Activated CD4-positive, alpha-beta T cell treated with anti-CD3 and anti-CD28 coated beads for 24 hours (primary cell): ENCODE measurements at places on chromosomes 12 and 14.

GRCh38 chr14:84770030-84770429 is 759.9 kb upstream of the FLRT2 start:
- DNase-seq: no peak

DNA sequence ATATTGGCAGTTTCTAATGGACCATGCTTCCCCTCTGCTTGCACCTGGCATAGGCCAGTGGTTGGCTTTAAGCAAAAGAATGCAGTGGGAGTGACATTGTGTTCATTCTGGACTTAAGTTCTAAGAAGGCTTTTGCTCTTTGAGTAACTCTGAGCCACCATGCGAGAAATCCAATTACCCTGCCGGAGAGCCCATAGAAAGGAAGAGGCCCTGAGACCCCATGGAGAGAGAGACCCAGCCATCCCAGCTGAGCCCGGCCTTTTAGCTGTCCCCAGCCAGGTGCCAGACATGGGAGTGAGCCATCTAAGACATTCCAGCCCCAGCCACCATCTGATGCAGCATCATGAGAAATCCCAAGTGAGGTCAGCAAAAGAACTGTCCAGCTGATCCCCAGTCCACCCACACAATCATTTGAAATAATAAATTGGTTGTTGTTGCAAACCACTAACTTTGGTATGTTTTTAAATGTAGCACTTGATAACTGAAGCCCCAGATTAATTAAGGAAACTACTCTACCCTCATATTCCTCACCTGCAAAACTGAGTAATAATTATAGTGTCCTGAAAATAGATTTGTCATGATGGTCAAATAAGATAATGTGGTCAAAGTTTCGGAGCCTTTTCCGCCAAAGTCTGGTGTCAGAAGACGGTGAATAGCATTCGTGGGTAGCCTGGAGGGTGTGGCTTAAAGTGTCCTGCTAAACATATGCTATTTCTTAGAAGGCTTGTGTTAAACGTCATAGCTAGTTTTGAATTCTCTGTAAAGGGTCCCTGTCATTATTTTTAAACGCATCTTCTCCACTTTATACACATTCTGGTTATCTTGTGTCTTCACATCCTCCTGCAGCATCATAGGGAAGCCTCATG is 166.6 kb upstream of the PELI2 start:
- no peak for DNase-seq

DNA sequence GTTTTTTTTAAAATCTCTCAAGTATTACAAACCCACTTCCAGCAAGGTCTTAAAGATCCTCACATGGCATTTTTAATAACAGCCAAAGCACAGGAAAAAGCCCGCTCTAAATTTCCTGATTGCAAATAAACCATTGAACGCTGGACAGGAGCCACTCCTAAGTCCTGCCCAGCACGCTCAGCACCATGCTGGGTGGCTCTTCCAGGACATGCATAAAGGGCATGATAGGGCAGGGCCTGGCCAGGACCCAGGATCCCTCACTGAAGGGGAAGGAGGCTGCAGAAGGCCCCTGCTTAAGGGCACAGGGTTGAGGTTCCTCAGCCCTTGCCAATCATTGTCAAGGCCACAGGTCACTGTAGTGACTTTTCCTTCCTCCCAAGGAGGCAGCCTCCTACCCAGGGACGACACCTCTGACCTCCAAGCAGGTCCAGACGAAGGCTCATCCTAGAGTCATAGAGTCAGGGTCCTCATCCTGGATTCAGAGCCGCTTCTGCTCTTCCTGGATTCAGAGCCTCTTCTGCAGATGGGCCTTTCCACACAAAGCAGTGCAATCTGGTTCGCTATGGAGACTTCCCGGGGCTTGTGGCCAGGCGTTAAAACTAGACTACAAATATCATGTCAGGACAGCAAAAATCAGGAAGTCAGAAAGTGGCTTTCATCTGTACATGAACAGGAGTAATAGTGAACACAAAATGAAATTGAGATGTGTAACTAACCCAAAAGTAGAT is 123.8 kb downstream of the GCH1 start:
- no peak for DNase-seq

DNA sequence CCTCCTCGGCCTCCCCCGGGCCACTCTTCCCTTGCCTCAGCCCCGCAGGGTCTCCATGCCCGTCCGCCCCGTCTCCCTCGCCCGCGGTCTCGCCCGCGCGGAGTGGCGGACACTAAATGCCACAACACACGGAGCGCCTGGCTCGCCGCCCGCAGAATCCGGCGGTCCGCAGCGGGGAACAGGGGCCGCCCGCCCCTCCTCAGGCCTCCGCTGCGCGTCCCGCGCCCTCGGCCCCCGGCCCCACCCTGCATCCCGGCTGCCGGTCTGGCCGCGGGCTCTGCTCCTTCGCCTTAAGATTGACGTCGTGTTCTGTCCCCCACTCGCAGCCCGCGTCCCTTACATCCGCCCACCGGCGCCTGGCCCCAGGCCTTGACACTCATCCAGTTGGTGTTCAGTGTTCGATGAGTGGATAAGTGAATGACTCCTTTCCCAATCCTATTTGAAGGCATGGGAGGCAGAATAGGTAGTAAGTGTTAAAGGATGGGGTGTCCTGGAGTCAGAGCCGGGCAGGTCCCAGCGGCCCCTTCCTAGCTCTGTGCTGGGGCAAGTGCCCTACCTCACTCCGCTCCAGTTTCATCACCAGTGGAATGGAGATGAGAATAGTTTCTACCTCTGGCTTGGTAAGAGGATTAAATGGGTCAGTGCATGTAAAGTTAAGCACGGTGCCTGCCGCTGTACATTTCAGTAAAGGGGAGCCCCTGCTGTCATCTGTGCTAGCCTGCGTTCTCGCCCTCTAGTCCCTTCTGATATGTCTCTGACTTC is 622 bp downstream of the TECPR2 start:
- no peak for DNase-seq

DNA sequence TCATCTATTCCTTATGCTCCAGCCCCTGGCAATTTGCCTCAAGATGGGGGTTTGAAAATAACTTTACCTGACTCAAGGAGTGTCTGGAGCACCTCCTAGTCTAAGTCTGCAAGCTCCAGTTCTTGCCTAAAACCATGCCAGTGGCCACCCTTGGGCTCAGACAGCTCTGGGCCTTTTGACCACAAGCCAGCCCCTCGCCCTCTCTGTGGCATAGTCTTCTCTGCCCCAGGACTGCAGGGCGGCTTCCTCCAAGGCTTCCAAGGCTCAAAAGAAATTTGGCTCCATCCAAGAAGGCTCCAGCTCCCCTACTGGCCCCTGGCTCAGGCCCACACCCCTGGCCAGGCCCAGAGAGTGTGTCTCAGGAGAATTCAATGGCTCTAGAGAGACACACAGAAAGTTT is 14.8 kb downstream of the ACVRL1 start:
- no peak for DNase-seq

- no peak for DNase-seq
Observed at GRCh38 chr12:25935355-25936144, 22.9 kb upstream of the RASSF8 start.

DNA sequence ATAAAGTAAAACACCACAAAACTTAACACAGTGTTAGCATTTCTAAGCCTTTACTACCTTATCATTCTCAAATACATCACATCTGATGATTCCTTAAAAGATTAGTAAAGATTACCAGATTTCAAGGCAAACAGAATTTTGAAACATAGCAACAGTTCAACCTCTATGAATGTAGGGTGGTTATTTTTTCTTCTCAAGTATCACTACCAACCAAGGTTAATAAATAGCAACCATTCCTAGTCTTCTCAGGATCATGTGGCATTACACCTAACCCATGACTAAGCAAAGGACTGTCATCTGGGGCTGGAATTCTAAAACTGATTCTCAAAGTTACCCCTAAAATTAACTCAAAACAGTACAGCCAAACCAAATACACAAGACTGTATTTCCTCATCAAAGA is 39.4 kb upstream of the CSRNP2 start:
- no peak for DNase-seq

DNA sequence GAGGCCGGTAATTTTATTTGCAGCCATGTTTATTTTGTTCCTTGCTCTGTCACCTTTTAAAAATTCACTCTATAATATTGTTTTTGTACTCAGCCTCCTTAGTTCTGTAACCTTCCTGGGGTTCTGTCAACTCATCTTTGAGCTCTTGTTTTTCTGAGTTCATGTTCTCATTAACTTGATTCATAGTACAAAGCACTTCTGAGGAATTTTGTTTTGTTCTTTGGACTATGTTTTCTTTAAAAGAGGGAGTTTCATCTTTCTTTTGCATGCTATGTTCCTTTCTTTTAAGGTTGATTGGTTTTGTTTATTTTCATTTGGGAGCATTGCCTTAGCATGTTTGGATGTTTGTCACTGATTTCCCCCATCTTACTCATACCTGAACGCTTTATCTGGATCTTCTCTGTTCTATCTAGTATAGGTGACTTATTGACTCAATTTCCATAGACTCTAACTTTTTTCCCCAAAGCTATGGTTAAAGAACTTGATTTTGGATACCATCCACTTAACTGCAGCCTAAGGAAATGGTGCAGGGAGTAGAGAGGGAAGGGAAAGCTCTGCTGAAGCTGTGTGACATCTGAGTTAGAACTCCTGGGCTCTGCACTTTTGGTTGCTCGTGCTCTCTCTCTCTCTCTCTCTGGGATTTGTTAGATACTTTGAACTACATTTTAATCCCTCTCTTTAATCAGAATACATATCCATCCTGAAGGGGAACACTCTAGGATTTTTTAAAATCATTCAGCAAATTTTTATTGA is 268.5 kb downstream of the PAWR start:
- no peak for DNase-seq

DNA sequence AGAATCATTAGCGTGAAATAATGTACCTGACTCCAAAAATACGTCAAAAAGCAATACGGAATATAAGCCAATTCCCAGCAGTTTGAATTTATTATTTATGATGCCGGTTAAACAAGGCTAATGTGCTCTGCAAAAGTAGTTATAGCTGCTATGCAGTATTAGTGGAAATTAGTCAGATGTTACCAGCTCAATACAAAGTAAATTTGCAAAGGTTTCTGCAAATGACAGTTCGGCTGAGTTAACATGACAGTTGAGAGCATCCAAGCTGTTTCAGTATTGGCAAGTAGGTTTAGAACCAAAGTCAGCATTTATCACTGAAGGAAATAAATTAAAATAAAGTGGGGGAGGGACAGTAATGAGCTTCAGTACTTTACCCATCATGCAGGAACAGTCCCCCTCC is 1665.8 kb upstream of the FLRT2 start:
- DNase-seq: no peak

- no peak for DNase-seq
Observed at GRCh38 chr14:54025661-54026060, 69.0 kb upstream of the BMP4 start.

- no peak for DNase-seq
Observed at GRCh38 chr12:94770791-94771190, 120.4 kb upstream of the TMCC3 start.

DNA sequence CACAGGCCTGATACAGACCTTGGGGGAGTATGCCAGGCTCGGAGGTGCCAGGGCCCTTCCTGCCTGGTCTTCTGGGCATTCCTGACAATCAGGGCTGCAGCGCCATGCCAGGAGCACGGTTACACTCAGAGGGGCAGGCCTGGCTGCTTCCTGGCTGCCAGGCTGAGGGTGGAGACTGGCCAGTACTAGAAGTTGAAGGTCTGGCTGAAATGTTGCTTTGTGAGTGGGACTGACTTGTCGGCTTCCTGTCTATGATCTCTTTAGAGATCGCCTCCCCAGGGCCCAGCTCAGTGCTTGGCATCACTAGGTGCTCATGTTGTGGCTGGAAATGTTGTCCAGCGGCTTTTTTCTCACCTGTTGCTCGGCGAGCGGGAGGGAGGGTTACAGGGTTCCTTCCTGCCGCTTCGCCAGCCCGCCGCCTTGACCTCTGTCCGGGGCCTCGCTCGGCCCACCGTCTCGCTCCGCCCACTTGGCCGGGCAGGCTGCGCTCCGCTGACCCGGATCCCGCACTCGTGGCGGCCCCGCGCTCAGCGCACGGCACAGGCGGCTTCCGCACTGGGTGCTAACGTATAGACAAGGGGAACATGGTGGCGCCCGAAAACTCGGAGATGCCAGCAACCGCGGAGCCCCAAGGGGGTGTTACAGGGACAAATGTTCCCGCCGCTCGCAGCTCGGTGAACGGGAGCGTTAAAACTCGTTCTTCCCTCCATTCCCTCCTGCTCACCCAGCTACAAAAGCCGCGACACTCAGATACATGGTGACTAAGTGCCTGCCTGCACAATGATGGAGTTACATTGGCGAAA is 32.6 kb downstream of the PAPLN start:
- no peak for DNase-seq

DNA sequence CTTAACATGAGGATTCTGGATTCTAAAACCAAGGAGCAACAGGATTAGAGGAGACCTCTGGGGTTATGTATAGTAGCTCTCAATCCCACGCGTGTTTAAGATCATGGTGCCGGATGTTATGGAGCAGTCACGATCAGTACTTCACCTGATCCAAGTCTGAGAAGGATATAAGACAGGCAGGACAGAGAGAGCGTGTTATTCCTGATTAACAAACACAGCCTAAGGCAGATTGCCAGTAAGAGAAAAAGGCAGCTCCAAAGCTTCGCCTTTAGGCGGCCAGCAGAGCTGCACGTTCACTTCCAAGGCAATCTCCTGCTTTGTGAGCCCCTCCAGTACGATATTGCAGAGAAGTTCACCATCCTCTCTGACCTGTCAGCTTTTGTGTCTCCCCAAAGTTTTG is 5.5 kb downstream of the SETD3 start:
- no peak for DNase-seq

GRCh38 chr12:74889073-74889472 is 320.6 kb downstream of the KCNC2 start:
- DNase-seq: no peak

- no peak for DNase-seq
Observed at GRCh38 chr12:47797441-47797840, 22.3 kb downstream of the HDAC7 start.

DNA sequence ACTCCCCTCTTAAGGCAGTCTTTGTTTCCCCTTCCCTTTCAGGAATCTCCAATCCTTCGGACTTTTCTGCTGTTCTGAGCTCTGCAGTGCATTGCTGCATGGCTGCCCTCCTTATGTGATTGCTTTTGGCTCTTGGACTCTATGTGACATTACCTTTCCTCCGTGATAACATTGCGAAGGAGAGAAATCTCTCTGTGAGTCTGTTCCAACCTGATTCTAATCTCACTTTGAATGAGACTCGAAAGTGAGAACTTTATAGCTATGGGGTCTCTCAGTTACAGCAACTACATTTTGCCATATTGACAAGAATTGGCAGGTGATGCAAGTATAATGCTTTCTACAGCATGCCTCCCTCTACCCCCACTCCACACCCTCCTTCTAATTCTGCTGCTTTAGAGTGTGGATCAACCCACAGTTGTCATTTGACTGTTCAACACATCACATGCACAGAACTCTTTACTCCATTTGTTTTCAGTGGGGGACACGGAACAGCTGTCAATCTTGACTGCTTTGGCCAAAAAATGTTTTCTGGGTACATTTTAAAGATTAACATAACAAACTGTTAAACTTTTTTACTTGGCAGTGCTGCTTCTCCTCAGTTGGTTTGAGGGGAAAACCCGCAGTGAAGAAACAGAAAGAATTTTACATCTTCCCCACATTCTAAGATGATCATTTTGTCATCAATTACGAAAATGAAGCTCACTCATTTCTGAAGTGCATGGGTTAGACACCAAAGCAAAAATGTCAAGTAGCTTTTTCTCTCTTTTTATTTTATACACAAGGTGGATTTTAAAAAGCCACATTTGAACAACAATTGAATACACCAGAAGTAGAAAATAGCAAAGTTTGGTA is 125.5 kb upstream of the RMST start:
- no peak for DNase-seq
